ENCODE measurements at places on chromosomes 2 and 18.

DNA sequence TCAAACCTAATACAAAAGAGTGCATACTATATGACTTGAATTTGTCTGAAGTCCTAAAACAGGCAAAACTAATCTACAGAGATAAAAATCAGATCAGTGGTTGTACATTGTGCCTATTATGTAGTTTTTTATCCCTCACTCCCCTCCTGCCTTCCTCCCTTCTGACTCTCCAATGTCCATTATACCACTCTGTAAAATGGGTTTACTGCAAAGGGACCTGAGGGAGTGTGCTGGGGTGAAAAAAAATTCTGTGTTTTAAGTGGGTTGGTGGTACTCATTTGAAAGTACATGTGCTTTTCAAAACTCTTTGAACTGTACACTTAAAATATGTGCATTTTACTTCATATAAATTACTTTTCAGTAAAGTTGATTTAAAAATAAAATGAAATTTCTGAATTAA, 89.0 kb upstream of the UBE2E3 start:
- no peak for DNase-seq

- DNase-seq = no peak
Measured at GRCh38 chr18:63725682-63726480, 23.1 kb downstream of the SERPINB11 start.

- no peak for DNase-seq
Measured at GRCh38 chr2:13968811-13969210, 663.7 kb upstream of the LRATD1 start.

DNA sequence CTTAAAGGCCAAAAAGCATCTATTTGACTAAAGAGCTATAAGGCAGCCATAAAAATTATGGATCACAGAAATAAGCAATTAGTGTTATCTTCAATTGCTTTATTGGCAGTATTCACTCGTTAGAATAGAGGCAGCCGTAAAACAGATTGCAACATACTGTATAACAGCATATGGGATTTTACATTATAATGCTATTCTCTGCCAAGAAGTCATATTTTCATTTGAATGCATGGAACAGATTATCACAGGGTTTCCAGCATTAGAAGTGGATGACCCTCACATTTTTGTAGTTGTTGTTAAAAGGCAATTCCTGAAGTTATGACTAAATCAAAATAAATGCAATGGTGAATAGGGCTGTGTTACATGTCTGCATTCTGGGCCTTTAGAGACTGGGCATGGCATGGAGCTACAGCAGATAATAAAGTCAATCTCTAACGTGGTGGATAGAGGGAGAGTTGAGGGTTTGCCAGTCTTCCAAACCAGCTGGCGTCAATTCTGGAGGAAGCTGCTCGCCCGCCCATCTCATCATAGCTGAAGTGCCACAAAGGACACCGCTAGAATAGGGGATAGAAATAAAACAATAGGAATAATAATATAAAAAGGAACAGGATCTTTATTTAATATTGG, 155.4 kb upstream of the VRK2 start:
- no peak for DNase-seq

DNA sequence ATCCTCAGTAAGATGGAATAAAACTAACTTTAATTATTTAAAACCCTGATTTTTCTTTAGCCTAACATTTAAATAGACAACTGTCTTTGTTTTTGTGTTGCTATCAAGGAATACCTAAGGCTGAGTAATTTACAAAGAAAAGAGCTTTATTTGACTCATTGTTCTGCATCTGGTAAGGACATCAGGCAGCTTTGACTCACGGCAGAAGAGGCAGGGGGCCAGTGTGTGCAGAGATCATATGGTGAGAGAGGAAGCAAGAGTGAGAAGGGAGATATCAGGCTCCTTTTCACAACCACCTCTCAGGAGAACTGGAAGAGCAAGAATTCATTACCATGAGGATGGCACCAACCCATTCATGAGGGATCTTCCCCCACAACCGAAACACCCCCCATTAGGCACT, 64.6 kb upstream of the TFPI start:
- peak; percentile 3 for DNase-seq
